ENCODE measurements at places on chromosomes 16 and 17.

DNA sequence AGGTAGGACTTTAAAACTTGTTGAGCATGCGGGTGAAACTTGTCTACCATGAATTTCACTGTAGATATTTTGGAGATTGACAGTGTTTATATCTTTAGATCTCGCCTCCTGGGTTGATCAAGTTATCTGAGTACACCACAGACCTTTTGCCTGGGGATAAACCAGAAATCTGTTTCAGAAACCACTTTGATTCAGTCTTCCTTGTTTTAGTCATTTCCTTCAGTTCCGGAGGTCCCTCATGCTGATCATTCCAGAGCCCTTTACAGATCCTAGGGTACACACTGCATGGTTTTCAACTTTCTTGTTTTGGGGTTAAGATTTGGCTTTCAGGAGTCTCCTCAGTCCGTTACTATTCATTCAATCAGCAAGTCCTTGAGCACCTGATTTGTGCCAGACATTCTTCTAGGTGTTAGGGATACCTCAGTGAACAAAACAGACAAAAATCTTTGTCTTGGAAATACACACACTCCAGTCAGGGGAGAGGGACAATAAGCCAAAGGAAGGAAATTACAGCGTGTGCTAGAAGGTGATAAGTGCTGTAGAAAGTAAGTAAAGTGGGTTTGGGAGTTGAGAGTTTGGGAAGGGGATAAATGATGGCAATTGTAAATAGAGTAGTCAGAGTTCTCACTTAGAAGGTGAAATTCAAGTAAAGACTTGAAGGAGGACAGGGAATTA lies 12.2 kb downstream of the NOD2 start:
- no peak for DNase-seq

DNA sequence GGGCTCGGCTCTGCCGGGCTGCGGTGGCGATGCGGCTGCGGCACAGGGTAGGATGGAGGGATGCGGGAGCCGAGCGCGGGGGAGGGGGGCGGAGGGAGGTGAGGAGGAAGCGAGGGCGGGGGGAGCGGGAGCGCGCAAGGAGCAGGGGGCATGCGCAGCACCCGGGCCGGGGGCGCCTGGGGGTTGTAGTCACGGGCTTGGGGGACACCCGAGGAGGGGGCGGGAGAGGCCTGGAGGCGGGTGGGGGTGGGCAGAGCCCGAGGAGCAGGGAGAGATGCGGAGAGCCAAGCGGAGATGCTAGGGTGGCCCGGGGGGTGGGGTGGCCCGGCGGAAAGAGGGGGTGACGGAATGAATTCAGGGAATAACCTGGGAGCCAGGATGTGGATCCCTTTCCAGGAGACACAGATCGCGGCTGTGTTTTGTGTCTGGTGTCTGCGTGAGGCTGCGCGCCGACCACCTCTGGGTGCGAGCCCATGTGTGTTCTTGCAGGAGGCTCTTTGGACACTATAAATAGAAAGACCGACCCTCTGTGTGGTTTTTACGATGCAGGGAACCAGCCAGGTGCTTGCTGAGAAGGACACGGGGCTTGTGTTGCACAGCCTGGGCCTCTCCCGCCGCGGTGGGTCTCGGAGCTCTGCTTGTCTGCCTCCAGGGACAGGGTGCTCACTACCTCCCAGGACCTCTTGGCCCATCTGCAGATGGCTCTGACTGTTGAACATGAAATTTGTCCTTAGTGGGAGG lies at the start of gene STX1B:
TSS of gene STX1B (minus strand) at position 54 of the 741 bp plus-strand sequence. CDS start 242 bp downstream, outside the sequence.
- DNase-seq, result no peak

- DNase-seq, result peak; percentile 70
Measured at GRCh38 chr17:60720763-60721531, 43.3 kb downstream of the BCAS3 start.

DNA sequence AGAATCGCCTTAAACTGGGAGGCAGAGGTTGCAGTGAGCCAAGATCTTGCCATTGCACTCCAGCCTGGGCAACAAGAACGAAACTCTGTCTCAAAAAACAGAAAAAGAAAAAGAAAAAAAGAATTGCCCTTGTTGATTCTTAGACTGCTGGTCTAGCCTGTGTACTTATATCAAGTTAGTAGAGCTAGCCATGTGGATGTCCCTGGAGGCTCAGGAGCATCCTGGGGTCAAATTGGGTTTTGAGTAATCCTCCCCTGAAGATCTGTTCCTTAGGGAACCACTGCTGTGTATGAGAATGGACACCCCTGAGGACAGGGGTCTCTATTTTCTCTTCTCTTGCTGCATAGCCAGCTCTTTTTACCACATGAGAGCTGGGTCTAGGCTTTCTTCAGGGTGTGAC lies 21.5 kb downstream of the SLC7A6OS start:
- DNase-seq, result no peak

GRCh38 chr16:78097548-78097947 lies 1.9 kb upstream of the WWOX start:
- no peak for DNase-seq

DNA sequence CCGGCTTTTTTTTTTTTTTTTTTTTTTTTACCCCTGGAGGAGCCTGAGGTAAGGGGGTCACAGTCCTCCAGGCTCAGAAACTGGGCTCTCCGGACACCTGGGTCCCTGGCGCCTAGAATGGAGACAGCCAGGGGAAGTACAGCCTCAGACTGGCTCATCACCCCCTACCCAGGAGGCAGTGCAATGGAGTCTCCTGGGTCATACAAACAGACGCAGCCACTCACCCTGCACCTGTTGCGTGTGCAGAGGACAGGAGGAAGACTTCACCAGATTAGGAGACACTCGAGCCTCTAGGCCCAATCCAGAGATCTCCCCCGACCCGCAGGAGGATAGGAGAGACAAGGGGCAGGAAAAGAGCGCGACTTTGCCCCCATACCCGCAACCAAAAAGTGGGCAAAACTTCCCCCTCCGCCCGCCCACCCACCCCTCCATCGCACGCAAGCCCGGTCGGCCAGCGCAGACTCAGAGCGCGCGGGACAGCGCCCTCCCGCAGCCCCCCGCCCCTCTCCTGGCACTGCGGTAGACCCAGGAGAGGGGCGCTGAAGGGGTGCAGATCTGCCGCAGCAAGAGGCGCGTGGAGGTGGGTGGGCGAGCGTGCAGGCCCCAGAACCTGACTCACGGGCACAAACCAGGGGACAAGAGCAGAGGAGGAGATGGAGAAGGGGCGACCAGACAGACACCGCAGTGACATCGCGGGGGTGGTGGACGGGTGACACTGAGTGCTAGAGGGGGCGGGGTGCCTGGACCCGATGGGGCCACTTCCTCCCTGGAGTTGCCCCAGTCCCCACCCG lies 900 bp downstream of the HAP1 start:
- DNase-seq, result no peak

DNA sequence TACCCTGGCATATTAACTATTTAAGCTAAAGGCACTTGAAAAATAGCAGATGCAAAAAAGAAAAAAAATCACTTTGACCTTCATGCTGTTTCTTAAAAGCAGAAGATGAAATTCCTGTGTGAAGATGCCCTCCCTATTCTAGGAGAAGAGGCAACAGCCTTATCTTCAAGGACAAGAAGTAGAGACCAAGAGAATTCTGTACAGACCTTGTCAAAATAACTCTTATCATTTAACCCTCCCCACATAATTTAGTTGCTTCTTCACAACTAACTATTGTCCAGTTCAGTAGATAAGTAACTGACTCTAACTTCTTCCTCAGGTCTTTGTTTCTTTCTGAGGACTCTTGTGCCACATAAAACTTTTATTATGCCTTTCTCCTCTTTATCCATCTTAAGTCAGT lies 72.0 kb upstream of the MARCHF10 start:
- no peak for DNase-seq

DNA sequence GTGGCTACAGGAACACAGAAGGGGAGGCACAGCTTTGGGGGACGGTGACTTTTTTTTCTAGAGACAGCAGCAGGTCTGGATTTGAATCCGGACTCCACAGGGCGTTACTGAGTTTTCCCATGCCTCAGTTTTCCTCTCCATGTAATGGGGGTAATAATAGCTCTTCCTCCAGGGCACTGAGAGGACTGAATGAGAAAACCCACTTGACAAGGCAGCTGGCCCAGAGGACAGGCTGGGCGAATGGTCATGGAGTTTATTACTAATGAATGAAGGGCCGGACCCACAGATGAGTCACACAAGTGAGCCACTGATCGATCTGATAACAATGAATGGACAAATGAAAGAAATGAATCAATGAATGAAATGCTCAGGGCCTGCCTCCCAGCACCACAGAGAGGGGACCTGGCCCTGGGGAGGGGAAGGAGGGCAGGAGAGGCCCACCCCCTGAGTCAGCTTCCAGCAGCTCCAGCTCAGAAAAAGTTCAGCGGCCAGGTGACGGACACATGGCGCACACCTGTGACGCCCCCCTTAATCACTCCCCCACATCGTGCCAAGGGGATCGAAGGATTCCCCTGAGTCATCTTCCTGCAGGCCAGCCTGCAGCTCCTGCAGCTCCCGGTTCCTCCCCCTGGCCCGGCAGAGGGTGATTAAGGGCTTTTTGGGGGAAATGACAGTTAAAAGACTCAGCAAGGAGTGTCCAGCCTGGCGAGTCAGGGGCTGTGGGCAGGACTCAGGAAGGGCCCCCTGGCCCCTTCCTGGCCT lies 54.3 kb downstream of the SOCS1 start:
- no peak for DNase-seq

- DNase-seq, result no peak
Measured at GRCh38 chr17:67349420-67349819, 17.0 kb downstream of the PSMD12 start.

GRCh38 chr17:30472238-30472890 lies 4.8 kb upstream of the GOSR1 start:
- no peak for DNase-seq

GRCh38 chr16:935684-936083 lies 35.1 kb downstream of the LMF1 start:
- DNase-seq, result no peak

GRCh38 chr16:46853713-46854443 lies 22.9 kb upstream of the C16orf87 start:
- DNase-seq, result peak; percentile 19

GRCh38 chr17:35162755-35163154 lies 15.1 kb downstream of the UNC45B start:
- DNase-seq, result no peak

GRCh38 chr17:19328441-19329061 lies 34.0 kb downstream of the B9D1 start:
- DNase-seq, result no peak

DNA sequence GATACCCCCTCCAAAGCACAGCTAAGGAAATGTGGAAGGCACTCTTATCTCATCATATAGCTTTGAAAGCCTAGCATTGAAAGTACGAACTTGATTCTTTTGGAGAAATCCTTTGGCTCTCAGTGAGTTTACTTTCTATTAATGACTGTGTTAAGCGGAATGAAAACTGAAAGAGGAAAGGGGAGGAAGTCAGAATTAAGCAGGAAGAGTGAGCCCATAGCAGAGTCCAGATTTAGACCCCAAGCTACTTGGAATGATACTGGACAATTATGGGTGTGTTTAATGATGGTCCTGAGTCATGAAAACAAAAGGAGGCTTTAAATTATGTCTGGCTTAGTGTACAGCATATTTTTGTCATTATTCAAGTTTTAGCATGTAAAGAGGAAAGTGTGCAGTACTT lies 42.2 kb downstream of the TENT4B start:
- DNase-seq, result no peak

DNA sequence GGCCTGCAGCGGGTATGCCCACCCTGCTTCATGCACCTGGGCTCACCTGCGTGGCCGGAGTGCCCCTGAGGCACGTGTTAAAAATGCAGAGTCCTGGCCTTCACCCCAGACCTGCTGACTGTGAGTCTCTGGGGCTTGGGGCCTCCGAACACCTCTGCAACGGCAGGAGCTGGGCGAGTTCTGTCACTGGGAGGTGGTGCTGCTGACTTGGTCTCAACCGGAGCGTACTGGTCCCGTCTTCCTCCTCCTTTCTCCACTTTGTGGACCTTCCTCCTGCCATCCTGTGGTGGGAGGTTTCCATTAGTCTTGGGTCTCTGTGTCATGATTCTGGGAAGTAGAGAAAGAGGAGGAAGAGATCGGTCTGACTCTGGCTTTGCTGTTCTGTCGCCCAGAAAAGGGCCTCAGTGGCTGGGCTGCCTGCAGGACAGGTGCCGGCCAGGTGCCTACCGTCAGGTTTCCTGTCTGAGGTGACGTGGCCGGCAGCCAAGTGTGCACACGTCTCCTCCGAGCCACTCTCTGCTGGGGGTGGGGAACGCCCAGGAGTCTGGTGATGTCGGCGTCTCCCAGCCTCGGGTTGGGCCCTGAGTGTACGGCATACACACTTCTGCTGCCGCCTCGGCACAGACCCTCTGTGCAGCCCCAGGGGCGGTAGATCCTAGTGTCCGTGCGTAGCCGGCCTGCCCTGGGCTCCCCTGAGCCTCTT lies 6.9 kb downstream of the TSC2 start:
- DNase-seq, result no peak

GRCh38 chr16:78437352-78437968 lies 338.0 kb downstream of the WWOX start:
- DNase-seq, result peak; percentile 45

DNA sequence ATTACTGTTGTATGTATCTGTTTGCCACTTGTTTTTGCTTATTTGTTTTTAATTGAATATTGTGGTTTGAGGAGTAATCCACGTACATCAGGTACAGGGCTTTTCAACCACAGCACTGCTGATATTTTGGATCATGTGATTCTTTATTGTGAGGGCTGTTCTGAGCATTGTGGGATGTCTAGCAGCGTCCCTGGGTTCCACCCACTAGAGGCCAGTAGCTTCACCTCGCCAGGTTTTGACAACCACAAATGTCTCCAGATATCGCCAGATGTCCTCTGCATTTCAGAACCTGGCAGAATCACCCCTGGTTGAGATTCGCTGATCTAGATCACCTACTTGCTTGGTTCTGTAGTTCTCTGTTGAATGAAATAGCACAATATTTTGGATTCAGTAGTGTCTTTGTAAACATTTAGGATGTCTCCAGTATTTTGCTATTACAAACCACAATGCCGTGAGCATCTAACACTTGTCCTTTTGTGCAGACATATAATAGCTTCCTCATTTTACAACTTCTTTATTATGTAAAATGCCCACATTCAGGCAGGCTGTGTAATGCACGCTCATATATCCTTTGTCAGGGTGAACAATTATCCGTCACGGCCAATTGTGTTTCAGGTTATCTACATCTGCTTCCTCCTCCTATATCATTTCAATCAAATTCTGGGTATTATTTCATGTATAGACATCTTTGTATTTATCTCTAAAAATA lies 380.3 kb downstream of the SNX29 start:
- no peak for DNase-seq

GRCh38 chr16:16048904-16049582 lies 99.6 kb downstream of the ABCC1 start:
- no peak for DNase-seq
